ENCODE measurements at places on chromosomes 7 and 10.

DNA sequence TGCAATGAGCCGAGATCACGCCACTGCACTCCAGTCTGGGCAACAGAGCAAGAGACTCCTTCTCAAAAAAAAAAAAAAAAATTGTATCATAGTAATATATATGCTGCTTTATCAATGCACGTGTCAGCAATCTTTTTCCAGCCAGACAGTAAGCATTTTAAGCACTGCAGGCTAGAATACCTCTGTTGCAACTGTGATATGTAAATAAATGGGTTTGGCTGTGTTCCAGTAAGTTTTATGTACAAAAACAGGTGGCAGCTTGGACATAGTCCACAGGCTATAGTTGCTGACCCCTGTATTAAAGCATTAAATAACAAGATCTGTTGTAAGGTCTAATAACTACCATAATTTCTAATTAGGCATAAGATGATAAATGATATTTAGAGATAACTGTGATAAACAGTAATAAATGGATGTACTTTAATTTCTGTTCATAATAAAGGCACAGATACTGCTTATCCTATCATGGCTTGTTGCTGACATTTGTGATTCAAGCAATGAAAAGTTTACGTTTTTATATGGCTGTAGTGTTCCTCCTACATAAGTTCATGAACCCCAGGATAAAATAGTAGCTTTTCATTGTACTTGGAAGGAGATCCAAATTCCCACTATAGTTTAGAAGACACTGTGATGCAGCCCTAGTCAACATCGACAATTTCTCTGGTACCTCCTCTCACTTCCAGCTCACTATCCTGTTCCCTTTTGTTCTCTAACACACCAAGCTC, 161.4 kb downstream of the ELMO1 start:
- DNase-seq: no peak

GRCh38 chr10:96548589-96548988, 34.9 kb upstream of the TLL2 start:
- no peak for DNase-seq

GRCh38 chr7:99631295-99632109, 14.8 kb downstream of the ZSCAN25 start:
- DNase-seq: no peak

DNA sequence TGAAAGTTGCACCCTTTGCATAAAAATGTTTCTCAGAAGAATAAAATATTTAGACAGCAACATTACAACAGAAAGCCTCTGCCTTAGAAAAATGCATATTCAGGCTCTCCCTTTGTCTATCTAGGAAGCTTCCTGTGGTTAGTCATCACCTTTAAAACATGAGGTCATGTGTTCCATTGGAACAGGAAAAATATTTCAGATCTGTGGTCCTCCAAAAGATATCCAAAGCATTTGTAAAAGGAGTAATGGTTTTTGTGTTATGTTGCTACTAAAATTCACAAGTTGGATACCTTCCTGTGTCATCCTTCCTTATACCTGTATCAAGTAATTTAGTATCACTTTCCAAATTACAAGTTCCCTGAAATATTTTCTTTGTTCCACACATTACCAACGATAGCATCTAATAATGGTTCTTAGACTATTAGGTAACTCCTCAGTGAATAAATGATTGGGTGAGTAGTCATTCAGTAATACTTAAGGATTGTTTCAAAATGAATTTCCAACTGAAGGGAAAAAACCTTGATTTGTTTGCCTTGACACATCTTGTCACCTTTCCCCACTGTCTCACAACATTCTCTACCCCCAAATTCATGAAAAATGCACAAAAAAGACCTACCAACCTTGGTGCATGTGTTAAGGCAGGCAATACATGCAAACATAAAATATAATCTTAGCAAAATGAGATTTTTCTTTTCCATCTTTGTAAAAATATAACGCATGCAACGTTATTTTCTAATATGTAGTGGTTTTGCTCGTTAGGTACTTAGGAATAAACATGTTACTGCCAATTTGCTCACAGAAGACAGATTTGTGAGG, 19.7 kb upstream of the RHOBTB1 start:
- no peak for DNase-seq

DNA sequence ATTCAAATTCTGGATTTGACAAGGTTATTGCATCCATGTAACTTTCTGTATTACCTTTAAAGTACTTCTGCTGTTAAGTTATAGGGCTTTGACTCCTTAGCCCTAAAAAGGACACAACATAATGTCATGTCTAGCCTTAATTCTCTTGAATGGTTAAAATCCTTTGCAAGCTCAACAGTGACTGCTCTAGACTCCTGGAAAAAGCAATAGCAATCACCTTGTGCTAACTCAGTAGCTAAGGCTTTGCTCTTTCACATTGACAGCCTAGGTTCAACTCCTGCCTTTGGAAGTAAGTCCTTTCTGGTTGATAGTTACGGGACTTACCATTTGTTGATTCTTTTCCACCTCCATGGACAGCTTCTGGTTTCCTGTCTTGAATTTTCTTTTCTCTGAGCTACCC, 16.1 kb upstream of the CREB3L2 start:
- no peak for DNase-seq

- DNase-seq: no peak
These were observed 17.5 kb downstream of the PRF1 start for GRCh38 chr10:70584909-70585544.
